Stimulated activated CD4-positive, alpha-beta T cell treated with anti-CD3 and anti-CD28 coated beads, Interleukin-2, amount 100 ng/mL, for 24 hours (primary cell): ENCODE measurements at places on chromosomes 3 and 15.
A peak's percentile ranks its signal among the peaks of the same experiment; 100 is the strongest.

- DNase-seq = no peak
Measured at GRCh38 chr3:174202561-174202960, 656.6 kb upstream of the NAALADL2 start.

DNA sequence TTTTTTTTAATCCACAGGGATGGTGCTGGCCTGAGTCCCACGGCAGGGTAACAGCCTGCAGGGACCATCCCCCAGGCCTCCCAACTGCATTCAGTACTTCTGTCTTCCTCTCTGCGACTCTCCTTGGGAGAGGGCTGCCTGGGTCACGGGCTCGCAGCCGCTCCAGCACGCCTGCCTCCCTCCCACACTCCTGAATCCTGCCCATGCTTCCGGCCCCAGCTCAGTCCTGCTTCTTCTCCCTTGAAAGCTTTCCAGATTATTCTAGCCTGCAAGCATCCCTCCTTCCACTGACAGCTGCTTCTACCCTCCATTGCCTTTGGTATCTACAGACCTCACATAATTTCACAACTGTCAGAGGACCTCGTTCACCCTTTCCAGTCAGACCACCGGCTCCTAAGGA lies 32.4 kb downstream of the MEGF11 start:
- no peak for DNase-seq

DNA sequence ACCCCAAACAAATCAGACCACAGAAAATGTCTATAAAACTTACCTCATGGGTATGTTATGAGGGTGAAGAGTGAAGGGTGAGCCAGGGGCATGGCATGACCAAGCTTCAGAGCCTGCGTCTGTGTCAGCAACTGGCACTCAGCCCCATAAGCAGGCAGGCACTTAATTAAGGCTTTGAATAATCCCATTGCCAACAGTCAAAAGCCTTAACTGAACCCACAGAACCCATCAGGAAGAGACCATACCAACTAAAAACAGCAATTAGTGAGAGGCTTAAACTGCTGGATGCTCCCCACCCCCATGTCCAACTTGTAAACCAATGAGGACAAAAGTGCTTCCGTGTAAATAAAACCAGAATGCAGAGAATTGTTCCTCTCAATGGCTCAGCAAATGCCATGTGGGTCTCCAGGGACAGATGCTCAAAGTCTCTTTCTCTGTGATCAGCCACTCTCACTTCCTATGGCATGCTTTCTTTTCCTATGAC lies 126.0 kb downstream of the MYLK start:
- DNase-seq = no peak

GRCh38 chr3:11807686-11808085 lies 39.0 kb downstream of the TAMM41 start:
- no peak for DNase-seq

DNA sequence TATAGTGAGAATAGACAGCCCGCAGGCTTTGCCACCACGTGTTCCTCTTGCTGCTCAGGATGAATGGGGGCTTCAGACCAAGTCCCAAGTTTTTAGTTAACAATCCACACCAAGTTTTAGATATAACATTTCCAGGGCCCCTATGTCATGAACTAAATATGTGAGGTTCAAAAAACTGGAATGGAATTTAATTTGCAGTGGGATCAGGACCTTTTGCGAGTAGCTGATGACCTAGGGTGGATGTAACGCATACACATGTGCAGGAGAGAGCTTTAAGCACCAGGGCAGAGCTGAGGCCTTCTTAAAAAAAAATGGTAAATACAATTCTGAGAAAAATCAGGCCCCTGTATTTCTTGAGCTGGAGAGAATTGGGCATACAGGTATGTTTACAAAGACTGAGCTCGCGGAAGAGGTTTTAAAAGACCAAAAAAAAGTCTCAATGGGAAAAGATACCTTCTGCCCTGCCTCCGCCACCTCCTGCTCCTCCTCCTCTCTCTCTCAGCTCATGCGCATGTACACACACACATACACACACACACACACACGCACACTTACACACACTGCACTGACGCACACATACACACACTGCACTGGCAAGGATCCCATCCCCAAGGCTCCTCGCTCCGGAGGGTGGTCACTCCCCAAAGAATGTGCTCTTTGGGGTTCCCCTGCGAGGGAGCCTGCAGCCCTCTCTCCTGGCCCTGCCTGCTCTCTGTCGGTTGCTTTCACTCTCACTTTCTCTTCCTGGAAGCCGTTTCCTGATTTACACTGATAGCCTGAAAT lies 48.2 kb upstream of the IGF1R start:
- peak; percentile 41 for DNase-seq
